ENCODE measurements at places on chromosomes 2 and 18. TPM values are rescaled to one million over a fixed set of nuclear protein-coding genes. Genes with fewer than 3 reads are reported as not detected.

Gene UGT1A4
- 0.55 TPM for polyA plus RNA-seq

Gene SLC1A4
- 6.3 TPM for polyA plus RNA-seq

Gene DSG2
- 8.9 TPM for polyA plus RNA-seq

Gene CROCC2
- 3.1 TPM for polyA plus RNA-seq

Gene ALKAL2
- 31.3 TPM for polyA plus RNA-seq

Gene FN1
- 339 TPM for polyA plus RNA-seq

Gene LYPD6B
- polyA plus RNA-seq: 3.5 TPM

Gene GCA
- 220 TPM for polyA plus RNA-seq

DNA sequence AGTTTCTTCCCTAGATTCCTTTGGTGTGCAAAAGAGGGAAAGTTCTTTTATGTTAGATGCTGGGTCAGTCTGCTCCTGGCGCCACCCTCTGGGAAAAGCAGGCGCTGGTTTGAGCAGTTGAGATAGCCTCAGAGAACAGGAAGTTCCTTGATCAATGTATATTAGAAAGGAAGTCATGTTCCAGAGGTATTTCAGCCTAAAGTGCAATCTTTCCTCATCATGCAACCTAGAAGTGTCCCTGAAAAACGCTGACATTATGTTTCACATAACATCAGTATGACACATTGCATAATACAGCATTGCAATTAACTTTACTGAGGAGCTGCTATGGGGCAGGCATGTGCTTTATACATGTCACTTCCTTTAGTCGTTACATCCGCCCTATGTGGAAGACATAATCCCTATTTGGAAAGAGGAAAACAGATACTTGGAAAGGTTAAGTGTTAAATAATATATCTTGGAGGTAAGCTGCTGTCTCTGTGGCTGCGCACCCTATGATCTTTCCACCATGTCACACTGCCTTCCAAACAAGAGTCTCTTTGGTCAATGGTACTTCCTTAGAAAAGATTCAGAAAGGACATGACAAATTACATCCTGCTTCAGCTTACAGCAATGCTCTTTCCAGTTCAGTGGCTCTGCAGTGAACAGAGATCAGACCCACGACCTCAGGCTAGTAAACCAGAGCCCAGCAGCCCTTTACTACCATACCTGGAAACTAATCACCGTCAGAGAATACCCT is 369.7 kb downstream of the RAD51AP2 start:
- DNase-seq: peak; percentile 41

DNA sequence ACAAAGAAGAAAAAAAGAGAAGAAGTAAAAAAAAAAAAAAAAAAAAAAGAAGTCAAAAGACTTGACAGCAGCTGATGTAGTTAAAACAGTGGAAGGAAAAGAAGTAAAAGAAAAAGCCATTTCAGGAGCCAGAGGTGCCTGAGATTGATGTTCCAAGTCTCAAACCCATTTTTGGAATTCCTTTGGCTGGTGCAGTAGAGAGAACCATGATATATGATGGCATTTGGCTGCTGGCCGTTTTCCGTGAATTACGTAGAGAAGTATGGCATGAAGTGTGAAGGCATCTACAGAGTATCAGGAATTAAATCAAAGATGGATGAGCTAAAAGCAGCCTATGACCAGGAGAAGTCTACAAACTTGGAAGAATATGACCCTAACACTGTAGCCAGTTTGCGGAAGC is 7.6 kb upstream of the CHST10 start:
- DNase-seq: no peak

DNA sequence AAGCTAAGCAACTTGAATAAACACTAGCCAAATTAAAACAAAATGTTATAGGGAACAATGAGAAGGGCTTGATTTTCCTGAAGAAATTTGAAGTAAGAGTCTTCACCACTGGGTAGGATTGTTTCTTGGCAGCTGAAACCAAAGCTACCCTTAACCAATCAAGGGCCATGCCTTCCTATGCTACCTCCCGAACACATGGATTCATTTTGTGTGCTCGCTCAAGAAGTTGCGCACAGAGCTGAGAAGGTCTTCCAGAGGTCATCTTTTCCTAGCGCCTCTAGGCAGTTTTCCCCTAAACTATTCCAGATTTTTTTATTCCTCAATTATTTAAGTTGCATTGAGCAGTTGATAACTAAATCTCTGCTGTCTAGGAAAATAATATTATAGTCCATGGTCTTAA is 264.6 kb downstream of the RBM43 start:
- DNase-seq: no peak

GRCh38 chr2:96859099-96859649 is 1.4 kb upstream of the ANKRD39 start:
- DNase-seq: peak; percentile 36

DNA sequence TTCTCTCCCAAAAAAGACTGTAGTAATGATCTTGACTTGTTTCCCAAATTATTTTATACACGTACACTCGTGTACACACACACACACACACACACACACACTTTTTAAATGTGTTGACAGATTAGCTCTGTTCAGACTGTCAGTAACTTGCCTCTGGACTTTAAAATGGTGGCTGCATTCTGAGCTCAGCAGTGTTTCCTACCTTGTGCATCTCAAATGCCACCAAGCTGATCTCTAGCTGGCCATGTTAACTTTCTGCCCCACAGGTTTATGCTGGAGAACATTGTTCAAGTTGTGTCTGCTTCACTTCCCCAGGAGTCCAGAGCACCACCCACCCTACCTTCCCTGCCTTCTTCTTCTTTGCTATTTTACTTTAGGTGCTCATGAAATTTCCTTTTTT is 73.4 kb upstream of the TMEM87B start:
- DNase-seq: no peak

- DNase-seq: no peak
Observed at GRCh38 chr18:54856105-54856646, 27.9 kb downstream of the RAB27B start.

DNA sequence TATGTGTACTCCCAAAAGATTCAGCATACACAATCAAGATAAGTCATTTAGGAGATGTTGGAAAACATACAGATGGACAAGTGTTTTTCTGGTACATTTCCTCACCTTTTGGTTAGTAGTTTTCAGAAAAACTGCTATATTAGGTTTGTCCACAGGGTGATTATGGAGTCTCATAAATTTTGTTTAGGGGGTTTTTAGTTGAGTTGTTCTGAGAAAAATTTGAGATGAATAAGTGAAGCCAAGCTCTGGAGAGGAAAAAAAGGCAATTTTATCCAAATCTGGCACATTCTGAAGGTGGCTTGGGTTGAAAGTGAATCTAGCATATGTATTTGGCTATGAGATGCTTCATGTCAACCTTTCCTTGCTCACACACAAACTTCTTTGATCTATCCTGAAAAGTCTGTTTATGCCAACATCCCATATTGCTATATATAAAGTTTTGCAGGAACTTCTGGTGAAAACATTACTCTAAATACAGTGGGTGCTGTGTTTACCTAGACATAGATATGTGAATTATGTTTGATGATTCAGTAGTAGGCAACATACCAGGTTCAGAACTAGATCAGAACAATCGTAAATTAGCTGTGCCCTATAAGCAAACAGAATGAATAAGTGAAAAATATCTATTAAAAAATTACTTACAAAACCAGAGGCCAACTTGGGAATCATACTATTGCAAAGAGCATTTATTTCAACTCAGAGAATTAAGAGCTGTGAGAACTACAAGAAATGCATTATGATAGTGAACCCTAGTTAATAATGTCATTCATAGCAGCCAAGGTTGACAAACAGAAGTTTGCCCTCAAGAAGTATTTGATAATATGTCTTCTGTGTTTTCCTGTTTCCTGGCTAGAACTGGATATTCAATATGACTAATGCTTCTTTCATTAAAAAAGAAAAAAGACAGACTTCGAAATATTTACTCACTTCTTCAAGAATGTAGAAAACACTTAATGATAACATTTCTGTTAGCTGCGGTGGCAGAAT is 552.0 kb downstream of the IRS1 start:
- DNase-seq: no peak

GRCh38 chr2:207796585-207797350 is 27.1 kb upstream of the FZD5 start:
- DNase-seq: peak; percentile 81

DNA sequence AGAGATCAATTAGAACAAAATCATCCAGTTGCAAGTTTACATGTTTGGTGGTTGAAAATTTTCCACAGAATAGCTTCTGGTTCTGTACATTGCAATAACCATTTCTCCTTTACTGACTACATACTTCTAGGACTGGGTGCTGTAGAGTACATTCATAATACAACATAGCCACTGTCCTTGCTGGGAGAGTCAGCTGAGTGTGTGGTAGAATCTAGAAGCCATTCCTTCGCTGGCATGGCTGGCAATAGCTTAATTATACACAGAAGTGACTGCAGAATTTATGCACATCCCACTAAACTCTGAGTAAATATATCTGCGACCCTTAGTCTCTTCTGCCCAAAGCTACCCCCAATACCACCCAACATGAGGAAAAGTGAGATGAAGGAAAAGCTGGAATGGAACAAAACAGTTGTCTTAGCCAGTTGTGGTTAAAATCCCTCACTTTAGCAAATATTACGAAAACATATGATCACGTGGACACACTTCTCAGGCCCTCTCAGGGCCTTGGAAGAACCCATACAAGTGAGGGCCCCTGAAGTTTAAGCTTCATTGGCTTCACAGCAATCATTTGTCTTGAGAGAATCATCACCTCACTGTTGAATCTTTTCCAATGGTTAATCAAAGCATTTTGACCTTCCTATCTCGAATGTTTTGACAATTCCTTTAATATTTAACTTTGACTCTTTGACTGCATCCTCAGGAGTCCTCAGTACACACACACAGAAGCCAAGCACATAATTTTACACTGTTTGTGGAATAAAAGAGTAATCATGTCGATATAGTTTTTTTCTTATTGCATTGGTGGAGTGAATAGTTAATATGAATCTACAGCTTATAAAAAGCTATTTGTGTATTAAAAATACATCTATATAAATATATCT is 225.1 kb downstream of the ZNF385B start:
- DNase-seq: no peak

DNA sequence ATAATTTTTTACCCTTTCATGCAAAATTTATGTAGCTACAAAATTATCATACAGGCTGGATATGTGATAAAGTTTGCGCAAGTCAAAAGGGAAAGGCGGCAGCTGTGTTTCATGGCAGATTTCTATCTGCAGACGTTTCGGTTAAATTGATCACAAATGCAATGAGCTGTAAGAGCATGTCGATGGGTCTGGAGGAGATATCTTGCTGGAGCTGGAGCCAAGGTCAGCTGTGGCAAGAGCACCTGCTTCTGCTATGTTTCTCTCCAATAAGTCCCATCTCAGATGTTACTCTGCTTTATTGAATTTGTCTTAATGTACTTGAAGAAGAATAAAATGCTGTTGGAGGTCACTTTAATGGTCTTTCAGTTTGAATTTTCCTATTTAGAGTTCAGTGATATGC is 749.7 kb downstream of the CNTNAP5 start:
- DNase-seq: no peak

- no peak for DNase-seq
Observed at GRCh38 chr2:161384864-161385263, 31.2 kb upstream of the TBR1 start.
